ENCODE measurements at places on chromosomes 3 and 15.

DNA sequence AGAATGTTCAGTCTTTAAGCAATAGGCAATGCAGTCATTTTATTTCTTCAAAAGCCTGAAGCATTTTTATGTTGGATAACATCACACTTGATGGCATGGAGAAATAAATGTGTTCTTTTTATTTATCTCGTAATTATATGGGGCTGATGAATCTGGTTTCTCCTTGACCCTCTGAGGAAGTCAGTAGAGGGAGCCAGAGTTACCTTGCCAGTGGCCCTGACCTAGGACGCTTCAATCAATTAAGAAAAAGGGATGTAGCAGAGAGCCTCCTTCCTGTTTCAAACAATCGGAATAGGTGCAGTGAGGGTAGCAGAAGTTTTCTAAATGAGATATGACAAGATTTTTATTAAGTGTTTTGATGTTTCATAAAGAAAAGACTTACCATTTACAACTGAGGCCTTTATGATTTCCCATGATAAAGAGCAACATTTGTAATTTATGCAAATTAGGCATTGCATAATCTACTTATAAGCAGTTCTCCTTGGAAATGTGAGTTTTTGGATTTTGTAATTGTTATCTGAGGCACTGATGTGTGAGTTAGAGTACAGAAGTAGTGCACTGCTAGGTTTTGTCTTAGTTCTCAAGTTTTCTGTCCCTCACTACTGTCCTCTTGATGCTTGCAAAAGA lies 129.1 kb downstream of the RAP2B start:
- DNase-seq, result no peak

- DNase-seq, result no peak
Observed at GRCh38 chr15:65791335-65792137, 557 bp downstream of the DENND4A start.

DNA sequence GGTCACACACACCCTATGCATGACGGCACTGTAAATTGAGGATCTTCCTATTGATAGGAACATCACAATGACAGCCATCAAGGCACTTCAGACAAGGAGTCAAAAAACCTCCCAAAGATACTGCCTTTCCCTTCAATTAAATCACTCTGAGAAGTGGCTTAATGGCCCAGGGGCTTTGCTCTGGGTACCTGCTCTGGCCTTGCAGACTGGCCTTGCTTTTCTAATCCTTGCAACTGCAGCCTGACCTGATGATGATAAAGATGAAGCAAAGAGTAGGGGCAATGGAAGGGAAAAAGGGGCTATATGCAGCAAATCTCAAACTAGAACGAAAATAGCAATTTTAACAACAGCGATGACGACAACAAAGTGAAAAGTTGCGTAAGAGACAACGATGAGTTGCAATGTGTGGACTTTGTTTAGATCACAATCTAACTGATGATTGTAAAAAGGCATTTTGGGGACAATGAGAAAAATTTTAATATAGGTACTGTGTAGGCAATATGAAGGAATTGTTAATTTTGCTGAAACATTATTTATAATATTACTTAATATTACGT lies 14.6 kb downstream of the ADAMTS9 start:
- no peak for DNase-seq

GRCh38 chr3:79085171-79085570 lies 682.6 kb downstream of the ROBO1 start:
- no peak for DNase-seq

DNA sequence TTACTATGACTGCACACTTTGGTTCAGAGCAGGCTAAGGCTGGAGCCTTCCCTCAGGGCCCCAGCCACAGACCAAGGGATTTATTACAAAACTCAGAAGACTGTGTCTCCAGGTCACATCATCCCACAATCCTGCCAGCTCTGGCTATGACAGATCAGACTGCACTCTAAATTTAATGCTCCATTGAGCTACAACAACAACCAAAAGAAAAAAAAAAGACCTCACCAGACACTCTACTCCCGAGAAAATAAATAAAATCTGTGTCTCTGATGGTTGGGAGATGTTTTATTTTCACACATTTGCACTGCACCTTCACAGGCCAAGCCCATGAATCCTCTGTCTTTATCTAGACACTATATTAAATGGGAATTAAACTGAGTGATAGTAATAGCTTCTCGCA lies 50.8 kb upstream of the CTNNB1 start:
- DNase-seq, result no peak

GRCh38 chr15:101652786-101653430 lies 727 bp upstream of the TM2D3 start:
- no peak for DNase-seq

GRCh38 chr3:13219077-13219901 lies 146.1 kb upstream of the IQSEC1 start:
- no peak for DNase-seq

GRCh38 chr3:10396083-10396482 lies 75.2 kb upstream of the SEC13 start:
- DNase-seq, result no peak

DNA sequence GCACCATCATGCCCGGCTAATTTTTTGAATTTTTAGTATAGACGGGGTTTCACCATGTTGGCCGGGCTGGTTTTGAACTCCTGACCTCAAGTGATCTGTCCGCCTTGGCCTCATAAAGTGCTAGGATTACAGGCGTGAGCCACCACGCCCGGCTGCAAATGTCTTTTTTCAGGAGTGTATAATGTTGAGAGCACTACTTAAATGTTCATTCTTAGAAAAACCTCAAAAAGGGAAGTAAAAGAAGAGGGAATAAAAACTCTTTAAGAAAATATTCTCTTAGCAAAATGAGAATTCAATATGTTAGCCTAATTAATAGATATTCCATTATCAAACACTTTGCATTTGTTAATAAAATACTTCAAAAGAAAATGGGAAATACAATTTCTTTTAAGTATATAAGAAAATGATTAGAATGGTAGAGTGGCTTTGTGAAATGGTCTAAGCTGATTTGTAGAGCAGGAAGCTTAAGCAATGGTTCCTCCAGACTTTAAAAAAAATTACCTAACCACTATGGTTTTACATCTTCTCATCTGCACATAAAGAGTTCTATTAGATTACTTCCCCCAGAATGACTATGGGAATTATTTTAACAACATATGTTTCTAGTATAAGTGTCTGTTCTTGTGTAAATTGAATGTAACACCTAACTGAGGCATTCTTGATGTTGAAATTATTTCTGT lies 226.7 kb upstream of the ALCAM start:
- DNase-seq, result no peak

DNA sequence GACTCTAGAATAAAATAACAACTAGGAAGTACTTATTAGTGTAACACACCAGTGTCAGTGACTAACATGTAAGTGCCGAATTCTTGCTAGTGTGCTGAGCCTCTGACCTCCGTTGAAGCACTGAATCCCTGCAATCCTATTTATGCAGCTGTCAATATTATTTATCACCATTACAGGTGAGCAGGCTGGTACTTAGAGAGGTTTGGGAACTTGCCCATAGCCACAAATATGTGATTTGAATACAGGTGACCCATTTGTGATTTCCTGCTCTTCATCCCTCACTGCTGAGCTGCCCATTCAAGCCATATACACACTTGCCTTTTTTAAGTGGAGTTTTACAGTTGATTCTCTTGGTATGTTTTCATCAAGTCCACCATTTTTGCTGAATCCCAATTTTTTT lies 12.2 kb downstream of the EIF4E3 start:
- no peak for DNase-seq

- no peak for DNase-seq
Observed at GRCh38 chr3:8200996-8201395, 300.6 kb upstream of the LMCD1 start.

GRCh38 chr3:117922039-117922438 lies 1112.6 kb downstream of the IGSF11 start:
- DNase-seq, result no peak

- no peak for DNase-seq
Observed at GRCh38 chr3:122435950-122436349, 20.1 kb upstream of the WDR5B start.

DNA sequence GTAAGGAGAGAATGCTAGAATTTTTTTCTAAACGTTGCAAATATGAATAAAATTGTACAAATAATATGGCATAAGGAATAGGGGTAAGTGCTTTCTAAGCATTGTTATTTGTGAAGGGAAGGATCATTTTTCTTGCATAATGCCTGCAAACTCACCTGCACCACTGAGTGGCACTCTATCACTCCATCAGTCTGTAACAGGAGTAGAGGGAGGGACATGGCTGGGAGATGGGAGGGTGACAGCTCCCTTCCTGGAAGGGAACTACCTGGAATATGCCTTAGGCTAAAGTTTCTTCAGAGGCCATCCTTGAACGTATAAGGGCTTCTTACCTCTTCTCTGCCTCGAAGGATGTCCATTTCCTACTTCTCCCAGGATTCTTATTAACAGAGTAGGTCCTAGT lies 3.0 kb downstream of the NAALADL2 start:
- no peak for DNase-seq

DNA sequence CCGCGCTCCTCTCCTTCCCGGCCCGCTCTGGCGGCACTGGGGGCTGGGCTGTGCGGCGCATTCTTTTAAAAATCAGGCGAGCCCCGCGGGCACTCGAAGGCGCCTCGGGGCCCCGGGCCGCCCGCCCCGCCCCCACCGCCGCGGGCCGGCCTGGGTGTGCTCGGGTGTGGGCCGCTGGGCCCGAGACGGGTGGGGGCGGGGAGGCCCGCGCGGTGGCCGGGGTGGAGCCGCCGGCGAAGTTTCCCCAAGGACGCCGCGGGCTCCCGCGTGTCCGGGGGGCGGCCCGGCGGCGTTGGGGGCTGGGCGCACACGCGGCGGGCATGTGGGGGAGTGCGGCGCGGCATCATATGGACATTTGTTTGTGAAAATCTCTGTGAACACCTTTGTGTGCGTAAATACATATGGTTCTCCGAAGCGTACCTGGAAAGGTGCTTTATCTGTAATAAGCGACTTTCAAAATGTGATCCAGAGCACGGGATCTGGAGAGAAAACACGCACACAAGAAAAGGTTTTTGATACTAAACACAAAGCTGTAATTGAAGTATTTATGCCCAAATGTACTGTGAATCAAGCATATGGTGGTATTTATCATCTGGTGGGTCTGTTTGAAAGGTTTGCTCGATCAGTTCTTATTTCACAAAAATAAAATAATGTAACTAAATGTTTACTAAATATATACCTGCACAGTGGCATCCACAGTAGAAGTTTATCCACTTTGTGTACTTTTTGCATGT lies 612 bp upstream of the TBL1XR1 start:
- peak; percentile 52 for DNase-seq

- DNase-seq, result peak; percentile 33
Observed at GRCh38 chr3:39260957-39261356, 18.9 kb downstream of the CX3CR1 start.

GRCh38 chr3:171778493-171778892 lies 31.8 kb downstream of the PLD1 start:
- no peak for DNase-seq

- no peak for DNase-seq
Observed at GRCh38 chr3:69232482-69232881, 110.1 kb upstream of the LMOD3 start.

GRCh38 chr3:120244834-120245225 lies 40.2 kb downstream of the GPR156 start:
- DNase-seq, result no peak

DNA sequence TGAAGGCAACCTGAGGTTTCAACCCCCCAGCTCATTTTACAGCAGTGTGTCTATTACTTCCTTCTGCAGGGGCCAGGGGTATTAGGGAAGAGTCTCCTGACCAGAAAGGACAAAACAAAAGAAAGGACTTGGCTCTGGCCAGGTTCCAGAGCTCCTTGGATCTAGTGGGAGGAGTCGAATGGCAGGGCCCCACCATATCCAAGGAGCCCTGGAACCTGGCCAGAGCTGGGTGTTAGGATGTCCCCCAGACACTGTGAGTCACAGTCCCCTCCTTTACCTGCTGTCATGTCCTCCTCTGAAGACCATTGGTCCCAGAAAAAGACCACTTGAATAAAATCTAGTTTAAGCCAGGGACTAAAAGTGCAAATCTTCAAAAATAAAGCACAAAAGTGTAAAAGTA lies 113.2 kb downstream of the EEFSEC start:
- DNase-seq, result no peak

GRCh38 chr3:67077656-67078055 lies 79.5 kb downstream of the KBTBD8 start:
- DNase-seq, result no peak

DNA sequence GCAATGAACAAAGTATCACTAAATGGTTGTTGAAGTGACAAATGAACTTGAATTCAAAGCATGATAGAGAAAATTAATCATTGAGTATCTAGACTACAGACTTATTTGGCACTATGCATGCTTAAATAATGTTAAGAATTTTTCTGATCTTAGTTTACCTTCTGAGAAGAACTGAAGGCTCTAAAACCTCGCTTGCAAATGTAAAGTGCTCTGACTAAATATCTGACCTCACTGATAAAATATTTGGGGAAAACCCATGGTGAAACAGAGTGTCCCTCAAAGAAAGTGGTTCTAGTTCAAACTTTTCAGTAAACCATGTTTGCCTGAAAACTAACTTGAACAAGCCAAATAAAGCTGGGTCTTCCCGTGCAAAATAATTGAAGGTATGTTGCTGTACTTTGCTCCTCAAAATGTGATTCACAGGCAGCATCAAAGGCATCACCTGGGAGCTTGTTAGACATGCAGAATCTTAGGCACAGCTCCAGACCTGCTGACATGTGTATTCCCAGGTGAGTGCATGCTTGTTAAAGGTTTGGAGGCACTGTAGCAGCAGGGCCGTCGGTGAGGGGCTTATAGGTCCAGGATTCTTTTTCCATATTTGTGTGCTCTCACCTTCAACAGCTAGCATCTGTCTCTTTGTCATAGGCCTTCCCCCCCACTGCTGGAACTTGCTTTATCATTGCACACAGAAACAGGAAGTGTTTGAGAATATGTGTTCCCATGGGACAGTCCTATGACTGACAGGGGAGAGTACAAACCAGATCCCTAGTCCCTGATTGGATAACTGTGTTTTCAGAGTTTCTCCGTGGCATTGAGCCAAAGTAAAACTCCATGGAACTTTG lies 524.2 kb upstream of the LMCD1 start:
- DNase-seq, result no peak

DNA sequence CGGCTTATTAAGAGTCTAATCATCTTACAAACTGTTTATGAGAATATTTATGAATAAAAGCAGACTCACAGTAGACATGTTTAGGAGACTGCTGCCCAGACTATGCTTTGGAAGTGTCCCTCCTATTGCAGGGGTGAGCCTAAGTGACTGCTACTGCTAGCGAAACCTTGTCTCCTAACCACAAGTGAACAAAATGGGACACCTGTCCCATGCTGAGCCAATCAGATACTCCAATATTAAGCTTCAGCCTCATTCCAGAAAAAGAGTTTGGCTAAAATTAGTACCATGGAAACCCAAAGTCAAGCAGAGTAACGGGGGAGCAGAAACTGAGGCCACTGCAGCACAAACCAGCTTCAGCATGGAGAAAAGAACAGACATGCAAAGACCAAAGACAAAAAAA lies 4.6 kb downstream of the DENND6A start:
- no peak for DNase-seq

- no peak for DNase-seq
Observed at GRCh38 chr3:80537680-80538079, 769.9 kb upstream of the ROBO1 start.

GRCh38 chr15:37289109-37289765 lies 188.9 kb upstream of the MEIS2 start:
- DNase-seq, result no peak

- no peak for DNase-seq
Observed at GRCh38 chr3:150870406-150870805, 34.8 kb downstream of the MINDY4B start.

Data from naive thymus-derived CD8-positive, alpha-beta T cell (primary cell).